Gastrocnemius medialis (tissue), 4 donors: ENCODE measurements at places on chromosomes 13 and 19.

- H3K4me1 ChIP-seq, result no peaks in the 10 kb centered on the region
- no peaks in the 10 kb centered on the region for H3K36me3 ChIP-seq
- DNase-seq, result no peak
- no peak overlapping the region for H3K4me3 ChIP-seq
- no peaks in the 10 kb centered on the region for H3K27me3 ChIP-seq
These were observed 17.0 kb downstream of the RXFP2 start for GRCh38 chr13:31756346-31756745.

GRCh38 chr13:109256866-109257760 is 529.3 kb downstream of the IRS2 start:
- no peaks in the 10 kb centered on the region for H3K27me3 ChIP-seq
- H3K27ac ChIP-seq, result peak overlapping the region; percentile 83
- H3K4me3 ChIP-seq, result no peak overlapping the region

GRCh38 chr13:48028066-48028465 is 9.5 kb upstream of the NUDT15 start:
- no peaks in the 10 kb centered on the region for H3K27me3 ChIP-seq
- DNase-seq, result no peak
- no peak overlapping the region for H3K27ac ChIP-seq
- H3K4me3 ChIP-seq, result no peak overlapping the region

DNA sequence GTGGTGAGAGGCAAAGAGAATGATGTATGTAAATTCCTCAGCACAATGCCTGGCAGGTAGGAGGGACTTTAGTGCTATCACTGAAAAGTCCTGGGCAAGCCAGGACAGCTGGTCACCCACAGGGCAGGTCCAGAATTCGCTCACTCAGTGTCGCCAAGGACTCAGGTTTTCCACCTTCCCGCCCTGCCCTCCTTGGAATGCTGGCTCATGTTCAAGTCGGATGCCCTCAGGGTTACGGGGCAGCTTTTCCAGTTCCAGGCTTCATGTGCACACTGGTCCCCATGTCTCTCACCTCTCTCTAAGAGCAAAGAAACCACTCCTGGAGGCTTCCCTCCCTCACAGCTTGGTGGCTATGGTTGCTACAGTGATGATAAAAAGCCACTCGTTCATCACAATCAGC is 24.8 kb upstream of the NAXD start:
- H3K27ac ChIP-seq, result no peak overlapping the region
- no peak for DNase-seq
- no peaks in the 10 kb centered on the region for H3K27me3 ChIP-seq
- H3K36me3 ChIP-seq, result no peaks in the 10 kb centered on the region
- H3K4me1 ChIP-seq, result no peaks in the 10 kb centered on the region

DNA sequence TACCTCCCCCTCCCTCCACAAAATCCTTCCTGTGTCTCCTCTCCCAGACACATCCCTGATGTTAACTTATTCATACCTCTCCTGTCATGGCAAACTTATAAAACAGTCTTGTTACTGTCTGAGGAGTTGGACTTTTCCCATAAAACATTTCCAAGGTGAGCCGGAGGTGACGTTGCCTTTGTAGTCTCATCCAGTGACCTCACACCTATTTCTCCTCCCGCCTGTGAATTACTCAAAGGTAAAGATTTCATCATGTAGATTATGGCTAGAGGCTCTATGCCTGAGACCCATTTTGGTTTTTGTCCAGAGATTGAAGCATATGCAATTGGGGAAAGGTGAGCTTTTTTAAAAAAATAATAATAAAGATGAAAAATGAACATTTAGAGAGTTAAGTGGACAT is 529.0 kb downstream of the MYO16 start:
- DNase-seq, result no peak
- H3K27me3 ChIP-seq, result no peaks in the 10 kb centered on the region
- H3K27ac ChIP-seq, result no peak overlapping the region

DNA sequence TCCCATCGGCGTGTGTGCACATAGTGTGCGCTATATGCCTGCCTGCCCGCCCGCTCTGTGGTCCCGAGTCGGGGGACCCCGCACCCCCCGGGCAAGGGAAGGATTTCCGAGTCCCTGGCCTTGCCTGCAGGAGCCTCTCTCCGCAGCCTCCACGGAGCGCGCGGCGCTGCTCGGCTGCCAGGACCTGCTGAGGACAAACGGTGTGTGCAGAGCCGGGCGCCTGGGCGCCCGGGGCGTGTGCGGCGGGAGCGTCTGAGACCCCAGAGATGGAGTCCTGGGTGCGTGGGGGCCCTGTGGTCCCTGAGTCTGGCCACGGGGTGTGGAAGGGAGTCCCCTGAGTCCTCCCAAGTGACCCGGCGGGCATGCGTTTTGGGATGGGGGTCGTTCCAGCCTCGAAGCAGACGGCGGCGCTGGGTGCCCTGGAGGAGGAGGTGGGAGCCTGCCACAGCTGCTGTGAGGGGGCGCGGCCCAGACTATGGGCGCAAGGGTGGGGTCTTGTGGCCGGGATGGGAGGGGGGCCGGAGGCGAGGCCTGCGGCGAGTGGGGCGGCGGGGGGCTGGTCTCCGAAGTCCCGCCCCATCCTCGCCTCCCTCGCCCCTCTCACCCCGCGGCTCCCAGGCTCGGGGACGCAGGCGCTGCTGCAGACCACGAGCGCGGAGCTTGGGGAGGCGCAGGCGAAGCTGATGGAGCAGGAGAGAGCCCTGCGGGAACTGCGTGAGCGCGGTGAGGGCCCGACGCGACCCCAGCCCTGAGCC is 25.3 kb downstream of the CLEC4M start:
- no peak overlapping the region for H3K4me3 ChIP-seq
- no peak for DNase-seq
- no peaks in the 10 kb centered on the region for H3K36me3 ChIP-seq
- H3K27ac ChIP-seq, result no peak overlapping the region

GRCh38 chr19:49689133-49690078 is at the start of gene ADM5:
TSS of gene ADM5 (plus strand) at chr19:49689594. CDS start at chr19:49689838, 244 bp downstream.
- peaks cover 13% of the 10 kb centered on the region for H3K27me3 ChIP-seq
- H3K36me3 ChIP-seq, result peaks cover 26% of the 10 kb centered on the region
- peaks cover 10% of the 10 kb centered on the region for H3K4me1 ChIP-seq
- H3K27ac ChIP-seq, result peak within 1 kb of the TSS; percentile 68
- H3K4me3 ChIP-seq, result peak within 1 kb of the TSS; percentile 50
- DNase-seq, result no peak

DNA sequence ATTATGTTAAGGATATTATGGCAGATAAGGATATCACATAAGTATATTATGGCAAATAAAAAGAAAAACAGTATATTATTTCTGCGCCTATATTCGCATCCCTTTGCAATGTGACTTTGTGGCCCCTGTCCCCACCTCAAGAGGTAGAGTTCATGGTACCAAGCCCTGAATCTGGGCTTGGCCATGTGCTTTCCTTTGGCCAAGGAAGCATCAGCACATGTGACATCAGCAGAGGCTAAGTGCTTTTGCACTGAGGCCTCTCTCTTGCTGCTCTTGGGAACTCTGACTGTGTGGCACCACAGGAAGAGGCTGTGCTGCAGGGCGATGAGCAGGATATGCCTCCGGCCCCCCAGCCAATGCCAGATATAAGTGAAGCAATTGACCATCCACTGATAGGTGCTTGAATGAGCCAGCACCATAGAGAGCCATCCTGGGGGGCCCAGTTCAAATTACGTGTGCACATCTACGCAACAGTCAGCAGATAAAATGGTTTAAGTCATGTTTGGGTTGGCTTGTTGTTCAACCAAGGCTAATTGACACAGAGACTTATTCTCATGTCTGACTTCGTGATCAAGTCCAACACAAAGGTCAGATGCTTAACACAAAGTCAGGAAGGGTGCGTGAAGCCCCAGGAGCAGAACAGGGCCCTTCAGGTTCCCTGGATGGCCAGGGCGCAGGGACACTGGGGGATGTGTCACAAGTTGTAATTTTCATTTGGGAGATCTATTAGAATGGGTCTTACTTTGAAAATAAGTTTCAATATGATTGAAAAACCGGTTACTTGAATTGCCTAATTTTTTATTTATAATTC is 173.3 kb downstream of the COL4A1 start:
- DNase-seq, result no peak
- H3K4me1 ChIP-seq, result peaks cover 43% of the 10 kb centered on the region
- no peaks in the 10 kb centered on the region for H3K36me3 ChIP-seq
- H3K27ac ChIP-seq, result peak overlapping the region; percentile 85

- H3K27me3 ChIP-seq, result no peaks in the 10 kb centered on the region
- H3K4me1 ChIP-seq, result no peaks in the 10 kb centered on the region
- no peak overlapping the region for H3K4me3 ChIP-seq
- no peak overlapping the region for H3K27ac ChIP-seq
- no peak for DNase-seq
These were observed 36.5 kb downstream of the B3GLCT start for GRCh38 chr13:31236211-31236786.
